ENCODE measurements at places on chromosomes 3 and 15.

GRCh38 chr15:58114812-58115211 lies 23.4 kb upstream of the AQP9 start:
- no peak for DNase-seq

- DNase-seq, result no peak
Measured at GRCh38 chr15:79101866-79102581, 11.4 kb upstream of the RASGRF1 start.

- DNase-seq, result no peak
Measured at GRCh38 chr3:47225310-47225906, 57.2 kb downstream of the KIF9 start.

- DNase-seq, result no peak
Measured at GRCh38 chr3:62615258-62615849, 242.0 kb upstream of the FEZF2 start.

GRCh38 chr3:127768346-127769008 lies 53.8 kb downstream of the MGLL start:
- DNase-seq, result no peak

GRCh38 chr3:107366766-107367165 lies 10.5 kb upstream of the CCDC54 start:
- DNase-seq, result no peak

GRCh38 chr15:54820098-54820497 lies 376.6 kb downstream of the RSL24D1 start:
- DNase-seq, result no peak

GRCh38 chr3:69339760-69340159 lies 46.1 kb downstream of the FRMD4B start:
- no peak for DNase-seq

DNA sequence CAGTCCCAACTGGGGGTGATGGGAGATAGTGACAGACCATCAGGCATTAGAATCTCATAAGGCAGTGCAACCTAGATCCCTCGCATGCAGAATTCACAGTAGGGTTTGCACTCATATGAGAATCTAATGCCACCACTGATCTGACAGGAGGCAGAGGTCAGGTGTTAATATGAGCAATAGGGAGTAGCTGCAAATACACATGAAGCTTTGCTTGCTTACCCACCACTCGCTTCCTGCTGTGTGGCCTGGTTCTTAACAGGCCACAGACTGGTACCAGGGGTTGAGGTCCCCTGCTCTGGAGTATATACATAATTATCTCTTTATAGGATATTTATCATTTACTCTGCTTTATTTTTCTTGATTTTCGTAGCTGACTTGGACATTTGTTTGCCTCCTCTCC lies 36.0 kb upstream of the ZMAT3 start:
- DNase-seq, result no peak

GRCh38 chr3:104612218-104612617 lies 754.5 kb upstream of the ALCAM start:
- DNase-seq, result no peak

GRCh38 chr3:32934150-32934742 lies 17.2 kb upstream of the CCR4 start:
- no peak for DNase-seq

DNA sequence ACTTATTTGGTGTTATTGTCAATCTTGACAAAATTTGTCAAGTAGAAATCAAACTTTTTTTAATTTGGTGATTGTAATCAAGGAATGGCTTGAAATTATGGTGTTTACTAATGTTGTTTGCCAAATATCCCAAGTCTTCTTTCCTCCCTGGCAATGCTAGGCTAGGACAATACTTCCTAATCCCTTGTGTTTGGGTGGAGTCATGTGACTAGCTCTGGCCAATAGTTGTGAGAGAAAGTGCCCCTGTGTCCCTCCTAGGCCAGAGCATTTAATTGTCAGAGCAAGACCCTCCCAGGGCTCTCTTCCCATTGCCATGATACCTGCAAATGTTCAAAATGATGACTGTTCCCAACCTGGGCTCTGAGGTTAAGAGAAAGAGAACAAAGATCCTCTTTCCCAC lies 132.7 kb downstream of the ANXA2 start:
- DNase-seq, result no peak

DNA sequence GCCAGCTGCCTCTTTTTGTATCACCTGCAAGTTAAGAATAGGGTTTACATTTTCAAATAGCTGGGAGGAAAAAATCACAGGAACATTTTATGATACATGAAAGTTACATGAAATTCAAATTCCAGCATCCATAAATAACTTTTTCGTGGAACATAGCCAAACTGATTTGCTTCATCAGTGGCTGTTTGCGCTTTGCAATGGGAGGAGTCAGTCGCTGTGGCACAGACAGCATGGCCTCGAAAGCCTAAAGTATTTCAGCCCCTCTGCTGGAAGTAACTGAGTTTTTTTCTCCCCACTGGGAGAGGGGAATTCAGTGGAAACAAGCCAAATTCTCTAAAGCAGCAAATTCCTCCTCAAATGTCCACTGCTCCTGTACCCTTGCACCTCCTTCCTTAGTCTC lies 271.9 kb downstream of the SUCLG2 start:
- no peak for DNase-seq

DNA sequence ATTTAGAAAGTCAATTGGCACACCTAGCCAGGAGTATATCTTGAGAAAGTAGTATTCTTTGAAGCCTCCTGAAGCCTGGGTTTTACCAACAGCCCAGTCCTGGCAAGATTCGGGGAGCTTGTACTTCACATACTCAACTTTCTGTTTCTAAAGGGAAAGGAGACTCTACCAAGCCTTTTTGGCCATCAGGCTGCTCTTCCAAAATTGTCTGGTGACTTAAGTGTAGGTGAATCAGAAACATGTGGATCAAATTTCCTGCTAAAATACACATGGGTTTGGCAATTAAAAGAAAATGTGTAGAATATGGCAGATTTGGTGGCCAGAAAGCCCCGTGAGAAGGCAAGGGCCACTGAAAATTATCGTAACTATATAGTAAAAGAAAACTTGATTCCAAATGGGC lies 15.9 kb upstream of the GREM1 start:
- DNase-seq, result no peak

GRCh38 chr3:40258555-40258954 lies 51.0 kb upstream of the EIF1B start:
- no peak for DNase-seq

GRCh38 chr3:160210341-160210740 lies 14.9 kb upstream of the C3orf80 start:
- DNase-seq, result no peak

DNA sequence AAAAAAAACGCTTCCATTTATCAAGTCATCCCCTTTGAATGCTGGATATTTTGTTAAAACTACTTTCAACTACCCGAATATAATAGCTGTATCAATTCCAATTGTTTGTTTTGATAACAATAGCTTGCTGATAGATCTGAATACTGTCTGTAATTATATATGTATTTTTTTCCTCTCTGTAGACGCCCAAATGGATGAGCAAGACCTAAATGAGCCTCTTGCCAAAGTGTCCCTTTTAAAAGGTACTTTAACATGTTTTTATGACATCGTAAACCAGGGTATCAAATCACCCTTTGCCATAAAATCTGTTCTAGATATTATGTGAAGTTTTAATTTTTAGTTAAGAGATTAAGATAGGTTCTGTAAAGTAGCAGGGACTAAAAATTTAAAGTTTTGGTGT lies 111.5 kb upstream of the FLNB start:
- no peak for DNase-seq

DNA sequence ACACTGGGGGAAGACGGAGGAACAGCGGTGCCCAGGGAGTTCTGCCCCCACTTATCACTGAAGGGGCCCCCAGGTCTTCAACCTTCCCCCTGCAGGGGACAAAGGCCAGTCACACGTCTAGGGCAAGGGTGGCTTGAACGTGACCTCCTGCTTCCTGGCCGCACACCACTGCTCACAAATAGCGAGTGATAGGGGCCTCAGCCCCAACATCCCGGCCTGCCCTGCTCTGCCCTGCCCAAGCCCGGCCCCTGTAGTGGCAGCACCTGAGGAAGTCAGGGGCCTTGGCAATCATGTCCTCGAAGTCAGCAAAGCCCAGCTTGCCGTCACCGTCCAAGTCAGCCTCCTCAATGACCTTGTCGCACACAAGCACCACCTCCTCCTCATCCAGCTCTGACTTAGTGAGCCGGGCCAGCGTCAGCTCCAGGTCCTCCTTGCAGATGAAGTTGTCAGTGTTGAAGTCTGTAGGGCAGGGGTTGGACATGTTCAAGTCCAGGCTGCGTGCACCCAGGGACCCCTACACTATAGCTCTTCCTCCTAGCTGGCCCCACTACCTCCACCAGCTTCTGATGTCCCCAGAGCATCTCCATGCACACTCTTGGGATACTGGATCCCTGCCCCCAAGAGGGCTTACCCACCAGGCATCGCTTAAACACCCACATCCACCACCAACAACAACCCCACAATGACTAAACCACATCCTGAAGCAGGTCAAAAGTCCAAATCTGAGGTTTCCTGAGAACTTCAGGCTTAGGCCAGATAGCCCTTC lies 13.3 kb downstream of the SH2D7 start:
- no peak for DNase-seq

DNA sequence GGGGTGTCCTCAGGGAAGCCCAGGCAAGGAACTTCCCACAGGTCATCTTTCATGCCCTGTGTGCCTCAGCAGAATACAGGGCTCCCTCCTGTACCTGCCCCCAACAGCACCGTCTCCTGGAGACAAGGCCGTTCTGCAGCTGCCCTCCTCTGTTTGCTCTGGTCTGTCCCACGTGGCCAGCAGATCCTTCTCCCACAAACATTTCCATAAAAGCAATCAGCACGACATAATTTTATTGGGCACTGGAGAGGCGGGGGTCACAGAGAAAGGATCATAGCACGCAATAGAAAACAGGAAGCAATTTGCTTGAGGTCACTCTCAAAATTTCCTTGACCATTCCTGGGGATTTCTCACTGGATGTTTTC lies 29.4 kb downstream of the STARD5 start:
- DNase-seq, result no peak

GRCh38 chr3:177894081-177894728 lies 642.0 kb upstream of the KCNMB2 start:
- no peak for DNase-seq

DNA sequence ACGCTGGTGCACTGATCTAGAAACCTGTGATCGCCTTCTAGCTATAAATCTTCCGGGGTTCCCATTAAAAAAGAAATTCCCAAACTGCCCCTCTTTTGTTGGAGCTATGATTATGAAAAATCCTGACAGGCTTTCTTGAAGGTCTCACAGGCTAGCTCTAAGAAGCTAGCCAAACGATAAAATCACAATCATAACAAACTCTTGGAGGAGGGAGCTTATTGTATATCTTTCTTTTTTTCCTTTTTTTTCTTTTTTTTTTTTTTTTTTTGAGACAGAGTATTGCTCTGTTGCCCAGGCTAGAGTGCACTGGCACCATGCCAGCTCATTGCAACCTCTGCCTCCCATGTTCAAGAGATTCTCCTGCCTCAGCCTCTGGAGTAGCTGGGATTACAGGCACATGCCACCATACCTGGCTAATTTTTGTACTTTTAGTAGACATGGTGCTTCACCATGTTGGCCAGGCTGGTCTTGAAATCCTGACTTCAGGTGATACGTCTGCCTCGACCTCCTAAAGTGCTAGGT lies 72.0 kb downstream of the MYO1E start:
- no peak for DNase-seq

- DNase-seq, result no peak
Measured at GRCh38 chr15:96268442-96269204, 61.9 kb upstream of the NR2F2 start.

DNA sequence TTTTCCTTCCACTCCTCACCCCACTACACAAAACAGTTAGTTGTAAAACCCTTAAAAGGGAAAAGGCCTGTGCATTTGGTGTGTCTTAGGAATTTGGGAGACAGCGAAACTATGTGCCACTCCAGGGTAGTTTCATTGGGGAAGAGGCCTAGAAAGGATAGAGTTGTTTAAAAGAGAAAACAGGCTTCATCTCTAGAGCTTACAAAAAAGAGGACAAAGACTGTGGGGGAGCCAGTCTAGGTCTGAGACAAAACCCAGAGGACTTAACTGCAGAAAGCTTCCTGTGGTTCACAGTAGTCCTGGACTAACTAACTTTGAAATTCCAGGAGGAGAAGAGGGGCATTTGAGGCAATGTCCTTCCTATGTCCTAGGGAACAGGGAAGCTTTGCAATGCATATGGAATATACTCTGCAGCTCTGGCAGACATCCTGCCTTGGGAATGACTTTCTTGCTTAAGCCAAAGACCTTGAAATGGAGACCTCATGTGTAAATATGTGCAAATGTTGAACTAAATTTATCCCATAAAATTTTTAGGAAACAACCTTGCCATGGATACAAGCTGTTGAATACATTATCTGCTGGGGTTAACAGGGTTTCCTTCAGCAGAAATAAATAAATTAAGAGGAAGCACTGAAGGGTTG lies 159.4 kb downstream of the LSAMP start:
- DNase-seq, result no peak

- DNase-seq, result no peak
Measured at GRCh38 chr3:62845996-62846395, 29.2 kb downstream of the CADPS start.

DNA sequence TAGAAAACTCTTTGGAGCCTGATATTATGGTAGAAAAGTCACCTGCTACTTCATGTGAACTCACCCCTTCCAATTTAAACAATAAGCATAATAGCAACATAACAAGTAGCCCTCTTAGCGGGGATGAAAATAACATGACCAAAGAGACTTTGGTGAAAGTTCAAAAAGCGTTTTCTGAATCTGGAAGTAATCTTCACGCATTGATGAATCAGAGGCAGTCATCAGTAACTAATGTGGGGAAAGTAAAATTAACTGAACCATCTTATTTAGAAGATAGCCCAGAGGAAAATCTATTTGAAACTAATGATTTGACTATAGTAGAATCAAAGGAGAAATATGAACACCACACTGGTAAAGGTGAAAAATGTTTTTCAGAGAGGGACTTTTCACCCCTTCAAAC lies 5.1 kb upstream of the SCG5 start:
- DNase-seq, result no peak

- DNase-seq, result no peak
Measured at GRCh38 chr15:78249131-78249530, 14.8 kb upstream of the ACSBG1 start.

GRCh38 chr3:114566162-114566755 lies 272.4 kb downstream of the TIGIT start:
- no peak for DNase-seq

GRCh38 chr3:48016301-48016973 lies at the start of gene MAP4:
MAP4 (minus strand) TSS chr3:48016416; CDS start chr3:47998860, 17,556 bp downstream.
- DNase-seq, result no peak

GRCh38 chr3:66692042-66692765 lies 191.4 kb upstream of the LRIG1 start:
- DNase-seq, result no peak

- DNase-seq, result no peak
Measured at GRCh38 chr15:79779746-79780145, 117.1 kb downstream of the MTHFS start.
